ENCODE measurements at places on chromosomes 13 and 19.

DNA sequence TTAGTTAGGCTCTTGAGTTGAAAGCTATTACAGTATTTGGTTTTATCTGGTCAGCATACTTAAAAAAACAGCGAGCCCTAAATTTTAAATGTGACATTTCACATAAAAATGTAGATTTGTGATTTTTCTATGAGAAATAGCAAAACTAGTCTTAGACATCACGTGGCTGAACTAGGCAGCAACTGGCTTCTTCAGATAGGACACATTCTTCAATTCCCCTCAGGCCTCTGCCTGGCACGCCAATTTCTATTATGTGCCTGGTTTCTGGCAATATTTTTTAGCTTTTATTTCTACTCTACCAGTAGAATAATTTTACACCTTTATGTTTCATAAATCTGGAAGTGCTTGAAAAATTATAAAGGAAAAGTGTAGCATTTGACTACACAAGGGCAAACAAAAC is 433.7 kb downstream of the DIAPH3 start:
- no peak for DNase-seq

DNA sequence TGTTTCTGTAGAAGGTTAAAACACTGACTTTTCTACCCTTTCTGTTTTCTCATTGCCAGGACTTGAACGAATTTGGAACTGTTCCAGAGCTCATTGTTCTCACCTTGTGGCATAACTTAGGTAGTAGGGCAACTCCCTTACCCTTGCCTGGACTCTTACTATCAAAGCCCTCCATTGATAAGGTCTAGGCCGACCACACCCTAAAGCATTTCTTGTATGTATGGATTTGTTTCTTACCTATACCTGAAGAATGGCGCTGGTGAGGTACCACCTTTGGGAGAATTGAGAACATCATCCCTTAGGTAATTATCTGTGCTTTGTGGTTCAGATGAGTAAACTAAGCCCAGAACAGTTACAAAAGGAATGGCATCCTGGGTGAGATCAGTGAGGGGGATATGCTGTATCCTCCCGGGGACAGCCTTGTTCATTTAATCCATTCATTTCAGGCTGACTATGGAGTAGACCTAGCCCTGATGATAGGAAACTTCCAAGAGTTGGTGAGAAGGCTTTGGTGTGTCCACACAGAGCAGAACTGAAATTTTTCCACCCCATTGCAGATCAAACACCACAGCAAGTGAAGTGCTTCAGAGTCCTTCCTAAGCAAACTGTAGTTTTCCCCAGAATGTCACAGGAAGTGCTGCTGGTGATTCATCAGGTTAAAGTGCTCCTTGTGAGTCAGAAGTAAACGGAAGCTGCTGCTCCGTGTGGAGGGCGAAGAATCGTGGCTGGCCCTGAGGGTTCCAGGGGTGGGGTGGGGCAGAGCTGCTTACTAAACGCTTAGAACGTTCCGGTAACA is 113.0 kb downstream of the TEX26 start:
- DNase-seq: peak; percentile 72

DNA sequence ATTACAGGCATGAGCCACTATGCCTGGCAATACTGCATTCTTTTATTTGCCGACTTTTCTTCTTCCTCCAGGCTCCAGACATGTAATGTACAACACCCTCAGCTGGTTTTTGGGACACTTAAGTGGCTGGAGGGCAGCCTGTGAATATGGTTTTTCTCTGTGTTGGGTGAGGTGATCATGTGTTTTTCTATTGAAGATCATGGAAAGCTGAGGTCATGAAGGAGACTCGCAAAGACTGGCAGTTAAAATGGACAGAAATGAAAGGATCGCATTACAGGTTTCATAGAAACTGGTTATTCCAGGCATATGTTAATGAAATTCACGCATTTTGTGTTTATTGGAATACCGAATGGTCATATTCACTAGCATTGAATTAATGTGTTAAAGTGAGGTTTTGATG is 85.2 kb upstream of the RNF113B start:
- no peak for DNase-seq

- DNase-seq: no peak
Observed at GRCh38 chr13:113845055-113845454, 18.8 kb downstream of the GAS6 start.

GRCh38 chr13:95251641-95252040 is 49.6 kb downstream of the ABCC4 start:
- DNase-seq: no peak

DNA sequence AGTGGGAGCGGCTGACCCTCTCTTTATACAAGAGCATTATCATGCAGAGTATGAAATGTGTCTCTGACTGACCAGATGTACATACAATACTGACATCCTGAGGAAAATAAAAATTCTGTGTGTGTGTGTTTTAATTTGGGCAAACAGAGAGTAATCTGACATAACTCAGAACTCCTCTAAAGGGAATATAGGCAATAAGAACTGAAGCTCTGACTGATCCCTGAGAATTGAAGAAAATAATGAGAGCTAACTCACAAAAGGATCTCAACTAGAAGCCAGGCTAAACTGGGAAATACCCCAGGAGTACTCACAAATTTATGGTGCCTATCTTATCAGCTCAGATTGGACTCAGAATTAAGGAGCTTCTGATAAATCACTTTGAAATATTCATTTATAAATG is 539.9 kb downstream of the OLFM4 start:
- DNase-seq: no peak

DNA sequence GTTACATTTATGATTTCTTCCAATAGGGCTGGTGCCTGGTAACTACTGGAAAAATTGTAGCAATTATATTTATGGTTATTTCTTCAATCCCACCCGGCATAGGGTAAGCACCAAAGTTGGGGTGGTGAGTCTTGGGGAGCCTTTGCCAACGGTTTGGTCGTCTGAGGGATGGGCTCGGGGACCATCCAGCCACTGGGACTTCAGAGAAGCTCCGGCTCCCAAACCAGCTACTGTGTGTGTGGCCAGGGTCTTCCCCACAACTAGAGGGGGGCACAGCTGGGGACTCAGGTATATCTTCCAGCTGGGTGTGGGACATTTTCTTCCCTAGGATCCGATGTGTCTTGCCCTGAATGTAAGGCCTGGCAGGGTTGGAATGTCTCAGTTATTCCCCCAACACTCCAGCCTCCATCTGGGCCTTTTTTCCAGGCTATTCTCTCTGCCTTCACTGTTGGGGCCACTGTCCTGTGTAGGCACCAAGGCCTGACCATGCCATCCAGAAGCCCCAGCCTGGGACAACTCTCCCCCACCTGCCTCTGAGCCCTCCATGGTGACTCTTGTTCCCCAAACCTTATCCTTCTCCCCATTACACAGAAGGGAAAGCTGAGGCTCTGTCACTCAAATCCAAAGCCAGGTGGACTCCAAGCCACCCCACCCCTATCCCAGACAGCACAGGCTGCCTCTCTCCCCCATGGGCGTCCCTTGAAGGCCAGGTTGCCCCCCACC is 1.1 kb upstream of the IFI30 start:
- no peak for DNase-seq

DNA sequence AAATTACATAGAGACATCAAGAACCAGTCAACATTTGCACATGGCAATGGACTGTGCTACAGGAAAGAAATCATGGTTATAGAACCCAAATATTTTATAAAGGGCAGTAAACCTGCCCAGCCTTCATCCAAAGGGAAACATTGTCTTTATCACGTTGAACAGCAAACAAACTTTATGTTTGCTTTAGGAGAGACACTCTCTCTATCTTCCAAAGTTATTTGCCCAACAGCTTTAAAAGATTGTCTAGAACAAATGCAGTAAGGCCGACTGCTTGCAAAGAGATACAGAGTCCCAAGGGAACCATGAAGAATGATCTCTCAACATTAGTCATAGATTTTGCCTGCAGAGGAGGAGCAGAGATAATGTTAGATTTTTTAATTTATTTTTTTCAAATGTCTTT is 1323.5 kb upstream of the SLC10A2 start:
- no peak for DNase-seq

GRCh38 chr19:6744381-6745301 is 5.2 kb downstream of the TRIP10 start:
- DNase-seq: no peak

GRCh38 chr13:80235166-80235966 is 105.6 kb downstream of the SPRY2 start:
- no peak for DNase-seq

- DNase-seq: peak; percentile 29
Observed at GRCh38 chr13:102869948-102870676, 24.3 kb downstream of the ERCC5 start.

GRCh38 chr13:99174533-99175100 is 26.0 kb upstream of the UBAC2 start:
- no peak for DNase-seq

- no peak for DNase-seq
Observed at GRCh38 chr19:48953990-48954594, 583 bp upstream of the BAX start.

DNA sequence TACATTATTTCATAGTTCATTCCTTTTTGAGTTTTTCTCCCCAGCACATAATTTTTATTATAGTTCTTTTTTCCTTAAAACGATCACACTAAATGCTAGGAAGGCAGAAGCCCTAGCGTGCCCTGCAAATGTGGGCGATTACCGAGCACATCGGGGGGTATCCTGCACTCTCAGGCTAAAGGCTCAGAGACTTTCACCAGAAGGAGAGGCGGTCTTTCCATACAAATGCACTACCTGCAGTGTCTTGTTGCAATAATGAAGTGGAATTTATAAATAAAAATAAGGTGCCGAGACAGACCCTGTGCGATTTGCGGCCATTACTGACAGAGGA is 29.3 kb upstream of the SPACA7 start:
- DNase-seq: no peak

DNA sequence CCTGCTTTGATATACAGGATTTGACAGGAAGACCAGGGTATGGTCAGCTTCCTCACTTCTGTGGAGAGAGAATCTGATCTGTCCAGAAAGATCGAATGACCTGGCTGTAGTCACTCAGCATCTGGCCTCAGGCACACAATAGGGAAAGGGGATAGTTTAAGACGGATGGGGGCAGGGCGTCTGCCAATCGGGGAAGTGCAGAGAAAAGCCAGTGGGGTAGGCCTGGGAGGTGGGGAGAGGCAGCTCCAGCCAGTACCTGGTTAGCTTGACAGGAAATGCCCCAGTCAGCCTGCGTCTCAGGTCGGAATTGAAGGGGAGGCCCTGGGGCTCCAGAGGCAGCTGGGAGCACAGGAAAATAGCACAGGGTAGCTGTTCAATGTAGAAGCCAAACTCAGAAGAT is 12.4 kb downstream of the ZNF444 start:
- no peak for DNase-seq

- no peak for DNase-seq
Observed at GRCh38 chr13:79112016-79112415, 294.0 kb downstream of the RBM26 start.

DNA sequence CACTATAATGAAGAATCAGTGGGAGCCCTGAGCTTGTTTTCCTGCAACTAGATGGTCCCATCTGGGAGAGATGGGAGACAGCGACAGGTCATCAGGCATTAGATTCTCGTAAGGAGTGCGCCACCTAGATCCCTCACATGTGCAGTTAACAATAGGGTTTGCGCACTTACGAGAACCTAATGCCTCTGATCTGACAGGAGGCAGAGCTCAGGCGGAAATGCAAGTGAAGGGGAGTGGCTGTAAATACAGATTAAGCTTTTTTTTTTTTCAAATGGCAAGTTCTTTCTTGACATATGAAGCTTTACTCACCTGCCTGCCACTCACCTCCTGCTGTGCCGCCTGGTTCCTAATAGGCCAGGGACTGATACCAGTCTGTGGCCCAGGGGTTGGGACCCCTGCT is 14.4 kb downstream of the CDC16 start:
- DNase-seq: no peak

- DNase-seq: peak; percentile 16
Observed at GRCh38 chr19:12880551-12881171, 588 bp downstream of the DNASE2 start.

- DNase-seq: no peak
Observed at GRCh38 chr13:33763021-33763420, 54.9 kb upstream of the RFC3 start.

- DNase-seq: no peak
Observed at GRCh38 chr19:34962687-34963572, 1.1 kb downstream of the ZNF792 start.

DNA sequence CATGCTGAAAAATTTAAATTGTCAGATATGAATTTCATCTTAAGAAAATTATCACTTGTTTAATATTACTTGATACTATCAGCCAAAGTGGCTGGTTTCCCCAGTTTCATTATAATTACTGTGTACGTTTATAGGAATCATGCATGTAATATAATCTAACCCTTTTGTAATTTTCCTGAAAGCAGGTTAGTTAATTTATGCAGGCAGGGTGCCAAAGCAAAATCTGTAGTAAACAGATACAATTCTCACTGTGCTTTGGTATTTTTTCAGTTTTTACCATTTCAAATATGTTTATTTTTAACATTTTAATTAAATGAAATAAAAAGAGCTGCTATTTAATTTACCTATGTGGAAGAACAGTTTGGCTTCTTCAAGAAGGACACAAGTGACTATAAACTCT is 1227.5 kb upstream of the MIR17HG start:
- no peak for DNase-seq

All from Kasumi-1 (cell line).